ENCODE measurements at places on chromosomes 13 and 19.

DNA sequence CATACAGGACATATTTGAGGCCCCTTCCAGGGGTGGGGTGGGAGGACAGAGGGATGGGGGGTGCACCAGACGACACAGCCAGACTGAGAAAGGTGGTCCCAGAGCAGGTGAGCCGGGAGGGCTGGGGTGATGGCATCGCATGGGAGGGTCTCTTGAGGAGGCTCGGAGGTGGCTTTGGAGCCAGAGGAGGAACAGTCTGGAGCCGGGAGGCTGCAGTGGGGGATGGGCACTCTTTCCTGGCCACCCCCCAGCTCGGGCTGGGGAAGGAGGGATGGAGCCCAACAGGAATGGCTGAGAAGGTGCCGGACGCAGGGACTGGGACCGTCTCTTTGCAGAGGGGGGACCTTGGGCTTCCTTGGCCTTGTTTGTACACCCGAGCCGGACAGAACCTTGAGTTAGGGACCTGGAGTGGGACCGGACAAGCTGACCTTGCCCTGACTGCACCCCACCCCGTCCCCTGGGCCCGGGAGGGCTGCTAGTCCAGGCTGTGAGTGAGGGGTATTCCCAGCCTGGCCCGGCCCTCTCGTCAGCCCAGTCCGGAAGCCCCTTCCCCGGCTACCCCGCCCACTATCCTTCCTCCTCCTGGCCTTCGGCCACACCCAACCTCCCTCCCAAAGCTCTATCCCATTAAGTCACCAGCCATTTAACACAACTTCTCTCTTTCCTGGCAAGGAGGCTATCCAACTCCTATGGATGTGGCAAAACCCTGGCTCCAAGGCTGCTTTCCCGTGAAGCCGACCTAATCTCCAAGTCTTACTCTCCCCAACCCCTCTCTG, 816 bp upstream of the TBXA2R start:
- peak; percentile 68 for DNase-seq

GRCh38 chr13:48580185-48580803, 47.4 kb upstream of the RCBTB2 start:
- DNase-seq = peak; percentile 85

DNA sequence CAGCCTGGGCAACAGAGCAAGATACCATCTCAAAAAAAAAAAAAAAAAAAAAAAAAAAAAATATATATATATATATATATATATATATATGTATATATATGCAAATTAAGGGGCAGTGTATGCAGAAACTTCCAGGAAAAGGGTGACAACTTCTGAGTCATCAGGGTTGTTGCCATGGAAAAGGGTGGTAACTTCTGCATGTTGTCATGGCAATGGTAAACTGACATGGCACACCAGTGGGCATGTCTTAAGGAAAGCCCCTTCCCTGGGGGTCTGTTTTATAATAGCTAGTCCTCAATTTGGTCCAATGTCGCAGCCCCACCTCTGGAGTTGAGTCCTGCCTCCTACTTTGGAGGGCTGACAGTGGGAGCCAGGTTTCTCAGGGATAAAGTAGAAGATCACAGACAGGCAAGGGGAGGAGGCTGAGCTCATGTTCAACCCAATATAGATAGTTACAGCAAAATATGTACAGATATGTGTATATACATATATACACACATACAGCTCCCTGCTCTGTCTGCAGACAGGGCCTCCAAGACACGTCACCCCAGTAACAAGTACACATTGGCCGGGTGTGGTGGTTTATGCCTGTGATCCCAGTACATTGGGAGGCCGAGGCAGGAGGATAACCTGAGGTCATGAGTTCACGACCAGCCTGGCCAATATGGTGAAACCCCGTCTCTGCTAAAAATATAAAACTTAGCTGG, 7.2 kb upstream of the FCHO1 start:
- no peak for DNase-seq

DNA sequence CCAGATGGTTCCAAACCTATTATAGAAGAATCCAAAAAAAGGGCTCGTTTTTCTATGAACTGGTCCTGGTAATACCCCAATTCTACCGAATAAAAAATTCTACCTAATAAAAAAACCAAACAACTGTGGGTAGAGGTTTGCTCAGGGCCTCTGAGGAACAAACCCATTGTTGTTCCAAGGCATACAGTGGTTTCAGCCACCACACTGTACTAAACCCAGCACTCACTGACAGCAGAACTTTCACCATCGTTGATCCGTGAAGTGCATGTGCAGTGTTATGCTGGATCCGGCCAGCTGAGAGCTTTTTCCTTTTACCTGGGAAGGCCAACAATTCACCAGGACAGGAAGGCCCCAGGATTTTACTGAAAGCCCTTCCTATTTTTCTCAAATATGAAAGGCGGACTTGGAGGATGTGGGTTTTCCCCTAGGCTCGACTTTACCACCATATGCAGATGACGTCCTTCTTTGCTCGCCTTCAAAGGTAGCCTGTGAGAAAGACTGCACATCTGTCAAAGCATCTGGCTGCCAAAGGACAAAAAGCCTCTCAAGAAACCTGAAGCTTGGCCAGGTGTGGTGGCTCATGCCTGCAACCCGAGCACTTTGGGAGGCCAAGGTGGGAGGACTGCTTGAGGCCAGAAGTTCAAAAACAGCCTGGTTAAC, 7.2 kb upstream of the PABPC3 start:
- no peak for DNase-seq

- no peak for DNase-seq
Observed at GRCh38 chr19:42316223-42317211, 3.4 kb downstream of the TMEM145 start.

DNA sequence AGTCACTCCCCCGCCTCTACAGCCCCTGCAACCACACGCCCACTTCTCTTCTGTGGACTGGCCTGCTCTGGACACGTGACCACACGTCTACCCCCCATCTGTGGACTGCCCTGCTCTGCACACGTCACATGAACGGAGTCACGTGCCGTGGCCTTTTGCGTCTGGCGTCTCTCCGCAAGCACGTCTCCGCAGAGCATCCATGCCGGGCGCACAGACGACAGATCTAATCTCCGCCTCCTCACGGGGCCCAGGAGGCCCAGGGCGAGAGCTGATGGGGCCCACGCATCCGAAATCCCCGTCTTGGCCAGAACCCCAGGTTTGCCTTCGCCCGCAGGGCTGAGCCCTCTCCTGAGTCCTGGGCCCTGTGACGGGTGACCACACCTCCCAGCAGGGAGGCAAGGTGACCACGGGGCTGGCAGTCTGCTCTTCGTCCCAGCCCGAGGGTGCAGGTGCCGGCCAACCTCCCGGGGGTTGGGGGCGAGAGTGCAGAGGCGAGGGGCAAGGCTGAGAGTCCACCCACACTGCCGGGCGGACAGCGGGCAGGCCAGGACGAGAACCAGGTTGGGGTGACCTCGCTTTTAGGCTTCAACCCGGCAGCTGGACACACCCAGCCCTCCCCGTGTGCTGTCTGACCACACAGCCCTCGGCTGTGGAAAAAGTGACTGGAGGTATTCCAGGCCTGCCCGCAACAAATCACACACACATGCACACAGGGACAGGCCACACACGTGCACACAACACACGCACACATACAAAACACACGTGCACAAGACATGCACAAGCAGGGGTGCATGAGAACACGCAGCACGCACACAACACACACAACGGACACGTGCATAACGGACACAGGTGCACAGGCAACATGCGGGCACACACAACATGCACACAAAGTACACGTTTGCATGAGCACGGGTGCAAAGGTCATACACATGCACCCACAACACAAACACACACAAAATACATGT, 3.9 kb downstream of the SBNO2 start:
- no peak for DNase-seq

- no peak for DNase-seq
Observed at GRCh38 chr19:54903303-54903702, 2.6 kb upstream of the NCR1 start.

DNA sequence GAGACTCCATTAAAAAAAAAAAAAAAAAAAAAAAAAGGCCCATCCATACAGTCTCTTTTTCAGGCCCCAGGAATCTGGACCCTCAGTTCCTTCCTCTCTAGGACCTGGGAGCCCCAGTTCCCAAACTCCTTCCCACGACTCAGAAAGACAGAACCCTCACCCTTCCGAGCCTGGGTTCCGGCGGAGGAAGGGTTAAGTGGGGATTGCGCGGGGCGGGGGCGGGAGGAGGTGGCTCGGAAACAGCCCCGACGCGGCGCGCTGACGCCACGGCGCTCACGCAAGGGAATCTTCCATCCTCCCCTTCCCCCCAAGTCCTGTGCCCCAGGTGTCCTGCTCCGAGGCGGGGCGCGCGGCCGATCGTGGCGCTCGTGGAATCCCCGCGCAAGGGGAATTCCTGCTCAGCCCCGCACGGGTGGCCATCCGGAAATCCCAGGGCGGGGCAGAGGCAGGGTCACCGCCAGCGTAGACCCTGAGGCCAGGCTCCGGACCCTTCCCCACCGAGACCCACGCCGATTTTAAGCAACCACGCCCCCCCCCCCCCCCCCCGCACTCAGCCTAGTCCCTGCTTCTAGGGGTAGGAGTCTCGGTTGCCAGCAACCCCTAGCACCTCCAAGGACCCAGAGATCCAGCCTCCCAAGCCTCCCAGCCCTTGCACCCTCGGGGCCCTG, 659 bp downstream of the NFKBID start:
- DNase-seq = peak; percentile 77

DNA sequence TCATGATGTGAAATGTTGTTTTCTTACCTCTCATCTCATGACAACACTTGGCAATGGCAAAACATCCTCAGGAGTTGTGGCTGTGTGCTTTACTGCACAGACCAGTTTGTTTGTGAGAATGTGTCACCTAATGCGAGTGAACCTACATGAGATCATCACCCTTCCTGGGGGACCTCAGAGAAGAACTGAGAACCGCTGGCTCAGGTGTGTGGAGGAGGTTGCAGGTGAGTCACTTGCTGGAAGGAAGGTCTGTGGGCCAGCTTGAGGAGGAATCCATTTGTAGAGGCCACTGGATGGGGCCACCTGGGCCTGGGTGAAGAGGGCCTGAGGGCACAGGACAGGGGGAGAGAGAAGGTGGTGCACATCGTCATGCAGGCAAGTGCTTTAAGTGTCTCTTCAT, 3.0 kb upstream of the CEACAM1 start:
- DNase-seq = no peak

GRCh38 chr13:106275446-106276032, 259.9 kb downstream of the EFNB2 start:
- DNase-seq = no peak

- DNase-seq = no peak
Observed at GRCh38 chr19:41367848-41368301, 3.9 kb upstream of the B9D2 start.

DNA sequence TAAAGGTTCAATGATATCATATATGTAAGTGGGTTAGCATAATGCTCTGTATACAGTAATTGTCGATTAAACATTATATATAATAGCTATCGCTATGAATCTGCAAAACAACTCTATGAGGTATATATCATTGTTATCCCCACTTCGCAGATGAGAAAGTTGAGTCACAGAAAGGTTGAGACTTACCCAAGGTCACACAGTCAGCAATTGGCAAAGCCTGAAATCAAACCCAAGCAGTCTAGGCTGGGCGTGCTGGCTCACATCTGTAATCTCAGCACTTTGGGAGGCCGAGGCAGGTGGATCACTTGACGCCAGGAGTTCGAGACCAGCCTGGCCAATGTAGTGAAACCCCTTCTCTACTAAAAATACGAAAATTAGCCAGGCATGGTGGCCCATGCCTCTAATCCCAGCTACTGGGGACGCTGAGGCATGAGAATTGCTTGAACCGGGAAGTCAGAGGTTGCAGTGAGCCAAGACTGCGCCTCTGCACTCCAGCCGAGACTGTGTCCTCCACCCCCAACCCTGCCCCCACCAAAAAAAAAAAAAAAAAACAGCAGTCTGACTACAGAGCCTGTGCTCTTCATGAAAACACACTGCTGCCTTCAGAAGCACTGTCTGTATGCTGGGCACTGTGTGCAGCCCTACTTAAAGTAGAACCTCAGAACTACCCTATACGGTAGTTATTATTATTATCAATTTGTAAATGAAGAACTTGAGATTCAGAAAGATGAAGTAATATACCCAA, 1.3 kb downstream of the HSPBP1 start:
- DNase-seq = no peak

DNA sequence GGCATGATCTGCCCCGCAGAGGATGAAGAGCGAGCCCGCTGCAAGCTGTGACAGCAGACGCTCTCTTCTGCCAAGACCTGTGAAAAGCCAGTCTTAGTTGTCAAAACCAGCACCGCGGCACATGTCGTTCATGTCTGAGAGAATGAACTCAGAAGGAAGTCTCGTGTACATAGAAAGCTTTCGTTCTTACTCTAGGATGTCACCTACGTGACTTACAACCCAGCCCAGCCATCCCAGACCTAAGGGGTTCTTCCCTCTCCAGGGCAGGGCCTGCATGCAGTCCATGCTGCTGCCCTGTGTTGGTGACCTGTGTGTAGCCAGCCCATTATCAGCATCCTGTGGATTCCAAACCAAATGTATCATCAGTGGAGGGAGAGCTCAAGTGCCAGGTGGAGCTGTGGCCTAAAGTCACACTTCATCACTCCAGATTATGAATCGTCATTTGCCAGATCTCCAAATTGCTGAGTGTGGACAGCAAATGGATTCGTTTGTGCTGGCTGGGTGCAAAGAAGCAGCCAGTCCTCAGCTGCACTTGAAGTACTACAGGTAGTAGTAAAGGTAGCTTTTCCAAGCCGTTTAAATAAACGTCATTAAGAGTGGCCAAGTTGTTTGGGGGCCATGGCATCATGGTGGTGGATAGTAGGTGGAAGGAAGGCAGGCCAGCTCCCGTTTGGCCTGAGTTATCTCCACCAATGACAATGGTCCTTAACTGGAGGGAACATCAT, 73.9 kb upstream of the GPR183 start:
- no peak for DNase-seq

- no peak for DNase-seq
Observed at GRCh38 chr19:27975419-27976005, 1237.4 kb downstream of the UQCRFS1 start.

DNA sequence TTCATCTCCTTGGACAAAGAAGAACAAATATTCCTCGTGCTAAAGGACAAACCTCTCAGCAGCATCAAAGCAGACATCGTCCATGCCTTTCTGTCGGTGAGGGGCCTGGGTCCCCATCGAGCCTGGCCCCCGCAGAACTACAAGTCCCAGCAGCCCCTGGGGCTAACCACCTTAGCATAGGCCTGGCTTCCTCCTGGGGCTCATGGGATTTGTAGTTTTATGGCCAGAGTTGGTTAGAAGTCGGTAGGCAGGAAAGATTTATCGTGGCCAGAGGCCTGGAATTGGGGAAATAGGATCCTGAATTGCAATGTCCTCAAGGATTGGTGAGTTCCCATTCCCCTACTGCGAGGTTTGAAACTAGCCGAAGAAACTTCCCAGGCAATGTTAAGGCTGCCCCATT, 19.6 kb downstream of the TMEM150B start:
- peak; percentile 39 for DNase-seq

GRCh38 chr19:15780610-15781418, 6.6 kb upstream of the OR10H5 start:
- no peak for DNase-seq

DNA sequence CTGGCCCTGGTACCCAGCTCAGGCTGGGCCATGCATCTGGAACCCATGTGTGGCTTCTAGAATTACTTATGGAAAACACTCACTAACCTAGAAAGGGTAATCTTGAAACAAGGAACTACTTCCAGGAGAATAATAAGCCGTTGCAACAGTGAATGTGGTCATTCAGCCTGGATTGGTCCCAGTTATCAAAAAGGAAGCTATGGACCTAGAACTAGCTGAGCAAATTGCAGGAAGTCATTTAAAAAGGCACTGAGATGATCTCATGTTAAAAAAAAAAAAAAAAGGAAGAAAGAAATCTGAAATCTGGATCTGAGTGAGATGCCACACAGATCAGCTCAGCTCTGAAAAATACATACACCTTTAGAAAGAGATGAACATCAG, 59.6 kb downstream of the DCT start:
- no peak for DNase-seq

- DNase-seq = no peak
Observed at GRCh38 chr19:6714749-6715555, 5.5 kb downstream of the C3 start.

Measured in HAP-1 (cell line).